ENCODE measurements at places on chromosomes 2 and 18. TPM values are rescaled to one million over a fixed set of nuclear protein-coding genes. Genes with fewer than 3 reads are reported as not detected.

DNA sequence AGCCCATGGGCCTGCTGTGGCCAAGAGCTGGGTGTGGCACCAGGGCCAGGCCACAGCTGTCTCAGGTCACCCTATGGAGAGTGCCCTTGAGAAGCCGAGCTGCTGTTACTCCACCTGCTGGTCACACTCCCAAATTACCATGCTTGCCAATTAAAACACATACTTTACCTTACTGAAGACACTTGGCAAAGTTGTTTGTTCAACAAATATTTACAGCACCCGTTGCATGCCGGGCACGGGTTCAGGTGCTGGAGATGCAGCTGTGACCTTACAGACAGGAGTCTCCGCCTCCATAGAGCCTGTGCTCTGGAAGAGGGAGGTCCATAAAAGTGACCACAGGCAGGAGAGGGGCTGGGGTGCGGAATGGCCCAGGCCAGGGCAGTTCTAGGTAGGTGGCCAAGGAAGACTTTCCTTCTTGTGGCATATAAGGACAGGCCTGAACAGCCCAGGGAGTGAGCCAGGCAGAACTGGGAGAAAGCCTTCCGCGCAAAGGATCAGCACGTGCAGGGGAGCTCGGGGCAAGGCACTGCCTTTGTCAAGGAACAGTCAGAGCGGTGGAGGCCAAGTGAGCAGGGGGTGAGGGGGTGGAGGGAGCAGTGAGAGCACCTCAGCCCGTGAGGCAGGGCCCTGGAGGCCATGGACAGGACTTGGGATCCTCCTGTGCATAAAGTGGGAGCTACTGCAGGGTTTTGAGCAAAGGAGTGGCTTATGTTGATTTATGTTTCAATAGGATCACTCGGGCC is 23.6 kb upstream of the RBM44 start:
- H3K27me3 ChIP-seq = no peaks in the 10 kb centered on the region
- peak; percentile 35 for DNase-seq
- no peaks in the 10 kb centered on the region for H3K4me1 ChIP-seq

The IKZF2 gene
- total RNA-seq = 5.1 TPM

GRCh38 chr2:218960309-218961165 is 1.1 kb downstream of the CDK5R2 start:
- H3K4me3 ChIP-seq = no peak overlapping the region
- no peak for DNase-seq
- H3K4me1 ChIP-seq = peaks cover 20% of the 10 kb centered on the region
- no peak overlapping the region for H3K27ac ChIP-seq
- H3K27me3 ChIP-seq = peaks cover 88% of the 10 kb centered on the region

- peak overlapping the region; percentile 98 for H3K27ac ChIP-seq
- H3K27me3 ChIP-seq = no peaks in the 10 kb centered on the region
- peaks cover 11% of the 10 kb centered on the region for H3K4me1 ChIP-seq
- DNase-seq = no peak
- peaks cover 25% of the 10 kb centered on the region for H3K36me3 ChIP-seq
Measured at GRCh38 chr2:55231546-55232083, 478 bp downstream of the CLHC1 start.

DNA sequence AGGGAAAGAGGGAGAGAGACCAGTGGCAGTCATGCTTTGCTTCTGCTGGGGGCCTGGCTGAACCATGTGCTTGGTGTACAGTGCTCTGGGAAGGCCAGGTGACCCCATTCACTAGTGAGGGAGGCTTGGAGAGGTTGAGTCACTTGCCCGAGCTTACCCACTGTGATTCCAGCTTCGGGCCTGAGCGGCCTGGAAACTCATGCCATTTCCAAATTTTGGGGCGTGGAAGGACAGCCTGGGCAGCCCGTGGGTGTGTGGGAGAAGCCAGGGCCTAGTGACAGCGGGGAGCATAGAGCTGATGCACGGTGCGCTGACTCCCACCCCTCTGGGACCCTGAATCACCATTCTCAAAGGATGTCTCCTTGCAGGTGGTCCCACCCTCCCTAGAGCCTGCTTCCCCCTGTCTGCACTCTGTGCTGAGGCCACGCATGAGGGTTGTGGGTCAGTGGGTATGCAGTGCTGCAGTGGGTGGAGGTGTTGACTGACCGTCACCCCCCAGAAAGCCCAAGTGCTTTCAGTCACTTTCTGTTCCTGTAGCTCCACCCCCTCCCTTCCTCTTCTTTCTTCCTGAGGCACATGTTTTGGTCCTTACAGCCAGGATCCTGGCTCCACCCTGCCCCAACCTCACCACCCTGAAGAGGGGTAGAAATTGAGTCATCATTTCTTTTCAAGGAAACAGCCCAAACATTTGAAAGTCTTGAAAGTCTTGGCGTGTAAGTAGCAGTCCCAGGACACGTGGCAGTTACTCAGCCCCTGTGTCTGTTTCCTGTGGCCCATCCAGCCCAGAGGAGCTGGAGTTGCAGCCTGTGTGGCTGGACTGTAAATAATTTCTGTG is 69.3 kb upstream of the MCFD2 start:
- no peak overlapping the region for H3K4me3 ChIP-seq
- H3K4me1 ChIP-seq = peaks cover 67% of the 10 kb centered on the region
- peaks cover 24% of the 10 kb centered on the region for H3K36me3 ChIP-seq

GRCh38 chr18:46301571-46301970 is 197.4 kb downstream of the HAUS1 start:
- no peak overlapping the region for H3K27ac ChIP-seq
- peaks cover 7% of the 10 kb centered on the region for H3K27me3 ChIP-seq
- H3K4me1 ChIP-seq = peaks cover 7% of the 10 kb centered on the region
- H3K36me3 ChIP-seq = no peaks in the 10 kb centered on the region
- no peak overlapping the region for H3K4me3 ChIP-seq
- DNase-seq = no peak

DNA sequence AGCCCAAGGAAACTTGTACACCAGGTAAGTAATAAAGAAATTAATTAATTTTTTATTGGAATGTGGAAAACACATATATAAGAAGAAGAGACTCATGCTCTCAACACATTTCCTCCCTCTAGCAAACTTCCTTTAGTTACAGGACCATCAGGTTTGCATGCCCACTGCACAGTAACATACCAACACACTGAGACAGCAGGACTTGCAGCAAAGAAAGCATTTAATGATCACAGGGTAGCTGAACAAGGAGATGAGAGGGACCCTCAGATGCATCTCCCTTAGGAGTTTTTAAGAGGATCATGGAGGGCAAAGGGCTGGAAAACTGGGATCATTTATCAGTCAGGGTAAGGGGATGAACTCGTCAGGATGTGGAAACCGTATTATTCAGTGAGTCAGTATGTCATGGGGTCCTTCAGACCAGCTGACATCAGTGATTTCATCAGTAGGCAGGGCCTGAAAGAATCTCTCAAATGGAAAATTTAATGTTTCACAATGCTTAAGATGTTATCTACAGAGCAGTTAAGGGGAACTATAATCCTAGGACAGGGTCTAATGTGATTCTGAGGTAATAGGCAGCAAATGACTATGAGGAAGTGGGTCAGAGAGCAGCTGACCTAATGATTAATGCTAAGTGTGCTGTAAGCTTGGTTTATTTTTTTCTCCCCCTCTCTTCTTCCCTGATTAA is 193.8 kb upstream of the RND3 start:
- DNase-seq = no peak
- H3K27me3 ChIP-seq = no peaks in the 10 kb centered on the region
- no peaks in the 10 kb centered on the region for H3K36me3 ChIP-seq
- H3K4me3 ChIP-seq = no peak overlapping the region
- no peaks in the 10 kb centered on the region for H3K4me1 ChIP-seq

The AP1S3 gene
- 0.31 TPM for total RNA-seq

DNA sequence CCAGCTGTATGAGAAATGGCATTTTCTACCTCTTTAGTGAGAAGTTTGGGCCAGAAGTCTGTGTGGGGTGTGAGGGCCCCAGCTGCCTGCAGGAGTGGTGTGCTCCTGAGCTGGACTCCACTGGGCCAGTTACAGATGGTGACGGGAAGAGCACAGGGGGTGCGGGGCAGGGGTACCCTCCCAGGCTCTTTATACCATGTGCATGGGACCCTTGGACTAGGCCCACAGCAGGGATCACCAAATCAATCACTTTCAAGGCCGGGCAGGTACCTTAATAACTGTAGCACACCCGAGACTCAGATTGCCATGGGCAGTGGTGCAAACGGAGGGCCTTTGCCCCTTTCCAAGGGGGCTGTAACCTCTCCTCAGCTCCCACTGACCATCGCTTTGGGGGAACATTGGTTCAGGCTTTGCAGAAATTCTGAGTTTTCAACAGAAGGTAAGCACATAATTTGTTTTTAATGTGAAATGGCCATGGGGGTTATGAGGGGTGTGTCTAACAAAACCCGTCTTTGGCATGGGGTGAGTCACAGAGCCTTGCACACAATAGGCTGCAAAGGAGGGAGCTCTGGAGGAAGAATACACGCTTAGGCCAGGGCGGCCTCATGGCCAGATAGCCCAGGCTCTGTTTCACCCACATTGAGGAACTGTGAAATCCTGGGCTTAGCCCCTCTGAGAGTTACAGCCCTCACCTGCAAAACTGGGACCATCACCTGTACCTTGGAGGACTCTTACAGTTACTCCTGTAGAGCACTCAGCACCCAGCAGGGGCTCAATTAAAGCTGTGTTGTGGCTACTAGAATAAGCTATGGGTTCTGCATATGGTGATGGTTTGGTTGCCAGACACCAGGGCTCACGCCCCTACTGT is 141.0 kb upstream of the BCL2L11 start:
- H3K27me3 ChIP-seq = no peaks in the 10 kb centered on the region
- H3K27ac ChIP-seq = no peak overlapping the region
- H3K4me1 ChIP-seq = no peaks in the 10 kb centered on the region
